ENCODE measurements at places on chromosomes 2 and 18.

DNA sequence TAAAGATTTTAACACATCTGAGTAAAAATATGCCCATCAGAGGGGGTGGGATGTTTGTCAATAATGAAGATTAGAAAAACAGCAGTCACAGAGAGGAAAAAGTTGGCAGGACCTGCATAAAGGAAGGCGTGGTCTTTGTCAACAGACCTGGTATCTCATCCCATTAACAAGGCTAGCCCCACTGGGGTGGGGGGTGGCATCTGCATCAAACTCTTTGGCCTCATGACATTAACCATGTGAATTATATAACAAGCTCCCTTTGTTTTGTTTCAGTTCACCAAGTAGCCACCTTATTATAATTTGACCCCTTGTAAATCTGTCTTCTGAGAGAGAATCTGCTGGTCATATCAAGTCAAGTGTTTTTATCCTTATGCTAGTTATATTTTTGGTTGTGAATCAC, 28.8 kb downstream of the NEMP2 start:
- DNase-seq = no peak

DNA sequence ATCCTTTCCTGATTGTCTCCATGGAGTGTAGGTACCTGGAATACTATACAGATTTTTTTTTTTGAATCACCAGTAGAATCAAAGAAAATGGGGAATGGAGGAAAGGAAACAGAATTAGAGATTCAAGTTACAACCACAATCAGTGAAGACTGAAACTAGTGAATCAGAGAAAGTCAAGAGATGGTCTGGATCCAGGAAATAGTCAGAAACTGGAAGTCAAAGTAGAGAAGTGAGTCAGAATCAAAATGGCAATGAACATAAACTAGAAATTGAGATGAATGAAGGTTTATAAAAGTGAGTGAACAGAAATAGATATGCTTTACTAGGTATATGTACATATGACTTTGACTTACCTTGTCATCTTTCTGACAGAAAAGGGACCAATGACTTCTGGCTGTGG, 579.0 kb downstream of the PLCL1 start:
- DNase-seq = no peak

GRCh38 chr2:33358878-33359277, 117.6 kb upstream of the RASGRP3 start:
- DNase-seq = no peak

DNA sequence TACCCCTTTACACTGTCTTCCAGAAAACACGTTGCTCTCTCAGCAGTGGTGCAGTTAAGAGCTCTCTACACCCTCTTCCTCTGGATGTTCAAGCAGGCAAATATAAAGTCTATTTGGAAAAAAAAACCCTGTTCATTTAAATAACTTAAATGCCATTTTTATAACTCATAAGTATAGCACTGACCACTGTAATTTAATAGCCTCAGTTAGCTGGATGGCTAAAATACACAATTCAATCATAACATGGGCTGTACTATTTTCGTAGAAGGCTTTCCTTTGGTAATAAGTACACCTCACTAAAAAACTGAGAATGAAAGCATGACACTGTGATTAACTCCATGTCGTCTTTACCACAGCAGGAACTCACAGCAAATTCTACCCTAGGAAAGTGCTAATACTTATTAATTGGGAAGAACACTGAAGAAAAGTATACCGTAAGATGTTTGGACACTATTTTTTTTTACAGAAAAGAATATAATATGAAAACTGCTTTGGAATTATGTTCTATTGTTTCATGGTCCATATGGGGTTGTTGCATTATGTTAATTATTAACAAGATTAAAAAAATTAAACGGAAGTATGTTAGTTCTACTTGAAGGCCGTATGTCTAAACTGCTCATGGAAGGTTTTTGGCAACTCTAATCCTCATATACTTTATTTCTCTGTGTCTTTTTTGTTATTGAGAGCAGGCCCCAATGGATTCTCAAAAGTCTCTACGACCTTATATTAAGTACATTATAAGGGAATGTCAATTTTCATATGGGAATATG, 269.1 kb downstream of the ZNF385B start:
- DNase-seq = no peak

DNA sequence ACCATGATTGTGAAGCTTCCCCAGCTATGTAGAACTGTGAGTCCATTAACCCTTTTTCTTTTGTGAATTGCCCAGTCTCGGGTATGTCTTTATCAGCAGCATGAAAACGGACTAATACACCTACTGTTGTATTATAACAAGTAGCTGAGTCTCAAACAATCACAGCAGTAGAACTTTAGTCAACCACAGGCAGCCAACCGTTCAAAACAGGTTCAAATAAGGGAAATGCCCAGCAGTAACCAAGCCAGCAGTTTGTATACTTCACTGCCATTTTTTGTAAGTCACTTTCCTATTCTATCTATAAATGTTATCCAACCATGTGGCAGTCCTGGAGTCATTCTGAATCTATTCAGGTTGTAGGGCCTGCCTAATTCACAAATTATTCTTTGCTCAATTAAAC, 1560.6 kb upstream of the SLC39A10 start:
- no peak for DNase-seq

GRCh38 chr2:25009954-25010353, 31.9 kb upstream of the EFR3B start:
- no peak for DNase-seq

Measured in tibial artery (tissue), 4 donors.